ENCODE measurements at places on chromosomes 1 and 21. TPM values are rescaled to one million over a fixed set of nuclear protein-coding genes. Genes with fewer than 3 reads are reported as not detected.

TAS1R1 gene
- total RNA-seq: not detected

MYOM3 gene
- total RNA-seq: not detected

GBP4 gene
- total RNA-seq: 34.4 TPM

S100A7 gene
- not detected for total RNA-seq

SAMD11 gene
- not detected for total RNA-seq

PIAS3 gene
- 22.0 TPM for total RNA-seq

WNT4 gene
- total RNA-seq: not detected

AMY1A gene
- not detected for total RNA-seq

APCS gene
- not detected for total RNA-seq

AZIN2 gene
- 2.1 TPM for total RNA-seq

ASCL5 gene
- total RNA-seq: 0.09 TPM

SLC37A1 gene
- 18.2 TPM for total RNA-seq

SELENBP1 gene
- not detected for total RNA-seq
